Stimulated activated CD4-positive, alpha-beta T cell treated with anti-CD3 and anti-CD28 coated beads, Interleukin-4, amount 100 ng/mL, for 24 hours (primary cell): ENCODE measurements at places on chromosomes 16 and 17.

DNA sequence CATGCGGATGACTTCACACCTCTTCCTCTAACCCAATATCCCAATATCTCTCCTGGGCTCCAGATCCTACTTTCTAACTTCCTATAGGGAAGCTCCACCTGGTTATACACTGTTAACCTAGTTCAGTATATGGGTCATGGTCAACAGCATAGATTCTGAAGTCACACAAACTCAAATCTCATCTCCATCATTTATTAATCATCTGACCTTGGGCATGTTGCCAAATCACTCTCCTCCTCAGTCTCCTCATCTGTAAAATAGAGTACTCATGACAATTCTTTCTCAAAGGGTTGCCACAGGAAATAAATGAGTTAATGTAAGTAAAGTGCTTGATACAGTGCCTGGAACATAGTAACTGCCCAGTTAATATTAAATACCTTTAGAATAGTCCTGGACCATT is 593 bp upstream of the CD300E start:
- DNase-seq, result no peak

DNA sequence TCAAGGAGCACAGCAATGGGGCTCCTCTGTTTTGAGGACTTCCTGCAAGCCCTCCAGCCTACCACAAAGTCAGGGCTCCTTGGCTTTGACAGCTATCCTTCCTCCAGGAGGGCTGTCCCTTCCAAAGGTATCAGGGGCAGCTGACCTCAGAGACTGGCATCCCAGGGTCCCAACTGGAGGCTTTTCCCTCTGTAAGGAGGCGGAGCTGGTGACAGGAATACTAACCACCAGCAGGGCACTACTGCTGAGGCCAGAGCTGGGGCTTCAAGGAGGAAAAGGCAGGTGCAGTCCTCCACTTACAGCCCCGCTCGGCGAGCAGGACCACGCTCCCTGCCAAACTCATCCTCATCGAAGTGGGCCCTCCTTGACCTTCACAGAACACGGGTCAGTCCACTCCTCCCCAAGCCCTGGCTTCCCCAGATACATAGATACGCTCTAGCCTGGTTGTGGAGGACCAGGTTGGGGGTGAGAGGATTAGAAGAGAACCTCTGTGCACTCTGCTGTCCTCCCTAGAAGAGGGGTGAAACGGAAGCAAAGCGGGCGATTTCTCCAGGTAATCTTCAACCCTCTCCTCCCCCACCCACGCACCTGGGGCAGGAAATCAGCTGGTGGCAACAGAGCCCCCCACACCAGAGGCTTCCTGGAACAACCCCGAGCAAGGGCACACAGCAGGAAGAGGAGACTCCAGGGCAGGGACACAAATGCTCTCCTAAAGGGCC is 20.5 kb downstream of the ST3GAL2 start:
- DNase-seq, result no peak

DNA sequence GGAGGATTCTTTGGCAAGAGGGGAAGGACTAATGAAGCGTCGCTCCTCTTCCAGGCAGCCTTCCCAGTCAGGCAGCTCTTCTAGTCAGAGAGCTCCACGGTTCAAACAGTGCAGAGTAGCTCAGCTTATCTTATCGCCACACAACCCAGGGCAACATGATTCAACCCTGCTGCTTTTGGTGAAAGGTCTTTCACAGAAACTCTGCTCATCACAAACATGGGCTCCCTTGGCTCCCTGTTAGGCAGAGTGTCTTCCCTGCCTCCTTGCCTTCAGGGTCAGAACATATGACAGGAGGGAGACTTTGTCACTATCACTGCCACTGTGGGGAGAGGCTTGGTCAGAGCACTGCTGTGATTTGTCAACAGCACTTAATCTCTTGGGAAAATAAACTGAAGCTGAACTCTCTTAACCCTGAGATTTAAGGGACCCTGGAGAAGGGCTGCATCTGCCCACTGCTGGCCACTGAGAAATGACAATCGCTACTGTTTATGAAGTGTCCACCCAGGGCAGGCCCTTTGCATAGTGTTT is 6.9 kb upstream of the SLC13A2 start:
- DNase-seq, result no peak

- no peak for DNase-seq
Measured at GRCh38 chr17:30524847-30525246, 47.6 kb downstream of the GOSR1 start.

DNA sequence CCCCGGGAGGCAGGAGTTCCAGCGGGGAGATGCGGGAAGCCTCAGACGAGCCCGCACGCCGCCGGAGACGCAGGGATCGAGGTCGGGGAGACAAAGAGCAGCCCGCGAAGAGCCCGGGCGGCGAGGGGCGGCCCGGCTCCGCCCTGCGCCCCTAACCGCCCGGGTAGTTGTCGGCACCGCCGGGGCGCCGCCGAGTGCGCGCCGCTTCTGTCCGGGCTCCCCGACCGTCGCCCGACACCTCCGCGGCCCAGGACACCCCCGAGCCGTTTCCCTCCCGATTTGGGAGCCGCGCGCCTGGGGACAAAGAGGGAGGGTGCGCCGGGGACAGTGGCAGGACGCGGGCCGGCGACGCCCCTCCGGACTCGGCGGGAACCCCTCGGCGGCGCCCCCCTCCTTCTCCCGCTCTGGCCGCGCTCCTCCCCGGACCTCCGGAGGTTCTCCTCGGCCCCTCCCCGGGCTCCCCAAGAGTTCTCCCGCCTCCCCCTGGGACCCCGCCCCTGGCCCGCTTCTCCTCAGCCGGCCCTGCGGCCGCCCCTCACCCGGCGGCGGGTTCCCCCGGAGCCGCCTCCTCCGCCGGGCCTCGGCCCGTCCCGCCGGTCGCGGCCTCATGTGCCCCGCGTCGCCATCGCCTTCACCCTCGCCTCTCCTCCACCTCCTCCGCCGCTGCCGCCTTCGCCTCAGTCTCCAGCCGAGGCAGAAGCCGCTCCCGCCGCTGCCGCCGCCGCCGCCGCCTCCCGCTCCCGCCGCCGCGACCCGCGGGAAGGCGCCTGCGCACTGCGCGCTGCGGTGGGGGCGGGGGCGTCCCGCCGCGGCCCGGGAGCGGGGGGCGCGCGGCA is at the start of gene GJC1:
Gene GJC1, minus strand, starts transcription at position 765 of the 836 bp plus-strand sequence. CDS start 24,470 bp downstream, outside the sequence.
- no peak for DNase-seq

GRCh38 chr16:89031715-89032659 is 55.0 kb upstream of the CBFA2T3 start:
- peak; percentile 62 for DNase-seq

- no peak for DNase-seq
Measured at GRCh38 chr16:78348068-78348467, 248.6 kb downstream of the WWOX start.

GRCh38 chr16:85724126-85724879 is 26.6 kb downstream of the C16orf74 start:
- DNase-seq, result no peak

- peak; percentile 72 for DNase-seq
Measured at GRCh38 chr17:82065638-82066303, at the start of gene DUS1L. DUS1L (minus strand) TSS chr17:82065804; CDS start chr17:82065059, 745 bp downstream.

- no peak for DNase-seq
Measured at GRCh38 chr16:6674071-6674470, 658.6 kb upstream of the RBFOX1 start.

GRCh38 chr16:18959031-18959505 is 24.7 kb upstream of the TMC7 start:
- DNase-seq, result no peak

GRCh38 chr16:57915267-57915666 is 55.7 kb downstream of the CNGB1 start:
- no peak for DNase-seq

DNA sequence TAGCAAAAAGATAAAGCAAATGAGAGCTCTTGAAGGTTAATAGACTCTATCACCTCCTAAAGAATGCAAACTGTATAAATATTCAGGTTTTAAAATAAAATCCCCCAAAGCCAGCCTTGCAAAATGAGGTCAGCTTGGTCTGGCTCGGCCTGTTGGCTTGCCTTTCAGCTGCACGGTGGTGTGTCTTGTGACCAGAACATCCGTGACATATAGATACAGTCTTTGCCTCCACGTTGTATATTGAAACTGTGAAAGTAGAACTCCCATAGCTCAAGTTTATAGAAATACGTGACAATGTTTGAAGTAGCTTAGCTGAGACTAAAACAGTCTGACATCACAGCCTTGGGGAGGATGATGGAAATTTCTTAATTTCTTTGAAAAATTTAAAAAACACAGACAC is 236.6 kb upstream of the MYOCD start:
- DNase-seq, result no peak

- DNase-seq, result no peak
Measured at GRCh38 chr17:71900621-71901229, 220.1 kb upstream of the SOX9 start.

DNA sequence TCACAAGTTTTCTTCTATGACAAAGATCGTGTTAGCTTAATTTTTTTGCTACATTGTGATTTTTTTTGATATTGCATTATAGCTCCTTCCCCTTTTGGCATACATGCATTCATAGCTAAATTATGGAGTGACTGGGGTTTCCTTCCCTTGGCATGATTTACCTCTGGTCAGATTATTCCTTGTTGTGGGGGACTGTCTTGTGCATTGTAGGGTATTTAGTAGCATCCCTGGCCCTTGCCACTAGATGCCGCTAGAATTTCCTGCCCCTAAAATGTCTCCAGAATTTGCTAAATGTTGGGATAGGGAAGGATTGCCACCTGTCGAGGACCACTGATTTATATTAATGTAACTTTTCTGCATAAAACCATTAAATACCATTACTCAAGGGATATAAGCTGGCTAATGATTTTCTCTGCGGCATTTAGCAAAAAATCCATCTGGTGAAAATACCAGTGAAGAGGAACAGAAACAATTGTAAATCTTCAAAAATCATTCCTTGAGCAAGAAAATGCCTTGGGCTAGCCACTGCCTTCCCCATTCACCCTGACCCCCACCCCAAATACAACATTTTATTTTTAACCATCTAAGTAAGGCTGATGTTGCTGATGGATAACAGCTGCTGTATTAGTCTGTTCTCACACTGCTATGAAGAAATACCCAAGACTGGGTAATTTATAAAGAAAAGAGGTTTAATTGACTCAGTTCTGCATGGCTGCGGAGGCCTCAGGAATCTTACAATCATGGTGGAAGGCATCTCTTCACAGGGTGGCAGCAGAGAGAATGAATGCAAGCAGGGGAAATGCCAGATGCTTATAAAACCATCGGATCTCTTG is 195.2 kb downstream of the MAP2K6 start:
- DNase-seq, result no peak

GRCh38 chr16:84572096-84572495 is 45.8 kb downstream of the COTL1 start:
- no peak for DNase-seq

DNA sequence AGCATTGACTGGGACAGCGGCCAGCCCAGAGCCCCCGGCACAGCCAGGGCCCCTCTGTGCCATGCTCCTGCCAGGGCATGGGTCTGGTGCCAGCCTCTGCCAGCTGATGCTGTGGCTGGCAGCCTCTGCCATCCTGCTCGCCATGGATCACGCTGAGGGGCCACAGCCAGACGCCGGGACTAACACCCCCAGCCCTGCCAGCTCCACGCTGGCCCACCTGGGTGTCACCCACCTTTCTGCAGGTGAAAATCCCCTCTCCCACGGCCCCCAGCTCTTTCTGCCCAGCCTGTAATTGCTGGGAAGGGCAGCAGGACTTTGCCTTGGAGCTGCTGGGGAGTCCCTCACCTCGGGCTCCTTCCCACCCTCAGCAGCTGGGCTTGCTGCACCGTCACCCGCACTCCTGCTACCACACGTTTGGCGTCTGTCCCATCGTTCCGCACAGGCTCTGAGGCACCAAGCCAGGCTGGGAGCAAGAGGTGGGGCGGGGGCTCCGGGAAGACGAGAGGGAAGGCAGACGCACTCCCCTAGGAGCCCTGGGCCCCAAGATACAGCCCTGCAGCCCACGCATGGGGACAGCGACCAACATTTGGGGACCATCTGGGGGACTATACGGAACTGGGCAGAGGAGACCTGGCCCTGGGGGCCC is 42.0 kb upstream of the ACSF3 start:
- no peak for DNase-seq

DNA sequence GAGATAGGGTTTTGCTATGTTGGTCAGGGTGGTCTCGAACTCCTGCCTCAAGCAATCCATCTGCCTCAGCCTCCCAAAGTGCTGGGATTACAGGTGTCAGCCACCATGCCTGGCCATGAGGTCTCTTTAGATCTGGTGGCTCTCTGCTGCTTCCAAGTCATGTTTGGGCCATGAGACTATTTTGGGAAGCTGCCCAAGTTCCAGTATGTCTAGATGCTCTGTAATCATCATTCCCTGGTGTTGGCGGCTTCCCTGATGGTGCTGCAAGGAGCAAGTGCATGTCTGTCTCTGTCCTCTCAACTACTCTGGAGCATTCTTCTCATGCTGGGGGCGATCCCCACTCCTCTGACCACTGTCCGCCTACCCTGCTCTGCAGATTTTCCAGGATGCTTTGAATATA is 6.4 kb upstream of the ODF4 start:
- no peak for DNase-seq

GRCh38 chr16:70157105-70157476 is 16.5 kb upstream of the CLEC18C start:
- DNase-seq, result no peak

GRCh38 chr17:63694229-63694949 is 5.5 kb downstream of the LIMD2 start:
- no peak for DNase-seq

DNA sequence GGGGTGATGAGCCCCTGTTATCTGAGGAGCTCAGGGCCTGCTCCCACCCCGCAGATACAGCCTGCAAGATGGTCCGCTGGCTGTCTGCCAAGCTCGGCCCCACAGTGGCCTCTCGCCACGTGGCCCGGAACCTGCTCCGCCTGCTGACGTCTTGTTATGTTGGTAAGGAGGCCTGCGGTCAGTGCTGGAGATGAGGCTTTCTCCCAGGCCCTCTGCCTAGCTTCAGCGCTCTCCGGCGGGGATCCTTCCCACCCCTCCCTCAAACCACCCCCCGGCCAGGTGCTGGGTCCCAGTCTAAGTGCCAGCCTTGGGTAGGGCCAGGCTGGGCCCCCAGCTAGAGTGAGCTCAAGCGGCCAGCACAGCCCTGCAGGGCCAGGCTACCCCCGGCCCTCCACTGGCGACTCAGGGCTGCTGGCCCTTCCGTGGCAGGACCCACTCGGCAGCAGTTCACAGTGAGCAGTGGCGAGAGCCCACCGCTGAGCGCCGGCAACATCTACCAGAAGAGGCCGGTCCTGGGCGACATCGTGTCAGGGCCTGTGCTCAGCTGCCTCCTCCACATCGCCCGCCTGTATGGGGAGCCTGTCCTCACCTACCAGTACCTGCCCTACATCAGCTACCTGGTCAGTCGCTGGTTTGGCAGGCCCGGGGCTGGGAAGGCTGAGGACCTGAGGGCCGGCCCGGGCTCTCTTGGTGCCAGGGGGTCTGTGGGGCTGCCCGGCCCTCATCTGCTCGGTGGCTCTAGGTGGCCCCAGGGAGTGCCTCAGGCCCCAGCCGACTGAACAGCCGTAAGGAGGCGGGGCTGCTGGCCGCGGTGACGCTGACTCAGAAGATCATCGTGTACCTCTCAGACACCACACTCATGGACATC is 6.1 kb downstream of the WDR81 start:
- no peak for DNase-seq
